ENCODE measurements at places on chromosomes 13 and 19.

GRCh38 chr19:42794765-42795164, 29.3 kb upstream of the PSG8 start:
- DNase-seq, result no peak

- DNase-seq, result no peak
These were observed 29.7 kb downstream of the OLFM2 start for GRCh38 chr19:9906475-9907087.

DNA sequence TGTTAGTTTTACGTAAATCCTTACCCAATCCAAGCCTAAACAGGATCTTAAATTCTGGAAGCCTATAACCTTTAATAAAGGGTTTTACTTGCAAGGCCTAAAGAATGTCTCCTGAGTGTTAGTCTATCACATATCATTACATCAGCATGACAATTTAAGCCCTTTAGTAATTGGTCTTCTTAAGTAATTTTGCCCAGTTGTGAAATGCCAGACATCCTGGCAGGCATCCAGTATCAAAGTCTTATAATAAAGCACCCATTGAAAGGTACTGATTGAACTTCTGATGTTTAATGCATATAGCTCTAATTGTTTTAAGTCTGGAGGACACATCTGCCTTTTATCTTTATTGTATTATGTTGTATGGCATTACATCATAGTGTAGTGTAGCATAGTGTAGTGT, 1078.9 kb downstream of the SLITRK1 start:
- DNase-seq, result no peak

DNA sequence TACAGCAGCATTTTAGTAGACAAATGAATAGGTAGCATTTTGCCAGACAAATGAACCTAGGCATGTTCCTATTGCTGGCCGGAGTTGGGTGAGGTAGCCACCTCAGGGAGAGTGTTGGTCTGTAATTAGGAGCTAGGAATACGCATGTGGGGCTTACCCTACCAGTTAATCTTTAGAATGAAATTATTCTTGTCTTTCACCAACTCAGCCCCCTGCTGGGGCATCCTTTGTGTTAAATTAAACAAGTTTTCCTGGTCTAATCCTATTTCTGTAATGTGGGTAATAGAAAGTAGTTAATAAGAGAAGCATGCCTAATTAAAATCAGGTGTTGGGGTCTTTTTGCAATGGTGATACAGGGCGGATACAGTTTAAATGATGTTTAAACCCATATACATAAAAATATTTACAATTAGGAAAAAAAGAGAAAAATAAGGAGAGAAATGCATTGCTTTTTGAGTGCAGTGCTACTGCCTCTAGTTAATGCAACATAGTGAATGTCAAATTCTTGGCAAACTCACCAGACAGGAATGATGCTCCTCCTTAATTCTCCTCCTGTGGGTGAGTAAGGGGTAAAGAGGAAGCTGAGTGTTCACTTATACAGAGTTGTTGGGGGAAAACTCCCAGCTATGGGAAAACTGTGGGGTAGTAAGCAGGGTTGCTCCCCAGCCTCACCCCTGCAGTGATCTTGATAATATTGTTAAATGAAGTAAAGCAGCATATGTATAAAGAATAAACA, 276.4 kb upstream of the EDNRB start:
- no peak for DNase-seq

GRCh38 chr13:27622102-27622820, 569 bp downstream of the POLR1D start:
- no peak for DNase-seq

DNA sequence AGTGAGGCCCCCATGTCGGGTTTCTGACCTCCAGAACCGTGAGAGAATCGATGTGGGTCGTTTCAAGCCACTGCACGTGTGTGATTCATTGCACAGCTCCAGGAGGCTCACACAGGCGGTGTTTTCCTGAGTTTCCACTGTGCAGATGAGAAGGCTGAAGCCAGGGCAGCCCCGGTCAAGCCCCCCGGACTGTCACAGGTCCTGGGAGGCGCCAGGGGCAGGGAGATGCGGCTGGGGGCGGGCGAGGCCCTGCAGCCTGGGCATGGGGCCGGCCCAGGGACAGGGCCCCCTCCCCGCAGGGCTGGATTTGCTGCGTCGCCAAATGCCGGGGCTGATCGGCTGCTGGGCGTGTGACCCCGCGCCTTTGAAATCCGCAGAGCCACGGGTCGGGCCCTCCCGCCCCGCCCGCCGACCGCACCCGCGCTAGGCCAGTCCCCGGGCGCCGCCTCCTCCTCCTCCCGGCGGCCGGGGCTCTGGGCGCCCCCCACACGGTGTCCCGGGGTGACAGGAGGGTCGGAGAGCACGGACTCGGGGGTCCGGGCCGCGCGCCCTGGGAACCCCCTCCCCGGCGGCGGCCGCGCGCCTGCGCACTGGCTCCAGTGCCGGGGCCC, 9.9 kb upstream of the MKNK2 start:
- no peak for DNase-seq

GRCh38 chr13:95002126-95002525, 289.8 kb upstream of the SOX21 start:
- DNase-seq, result no peak

DNA sequence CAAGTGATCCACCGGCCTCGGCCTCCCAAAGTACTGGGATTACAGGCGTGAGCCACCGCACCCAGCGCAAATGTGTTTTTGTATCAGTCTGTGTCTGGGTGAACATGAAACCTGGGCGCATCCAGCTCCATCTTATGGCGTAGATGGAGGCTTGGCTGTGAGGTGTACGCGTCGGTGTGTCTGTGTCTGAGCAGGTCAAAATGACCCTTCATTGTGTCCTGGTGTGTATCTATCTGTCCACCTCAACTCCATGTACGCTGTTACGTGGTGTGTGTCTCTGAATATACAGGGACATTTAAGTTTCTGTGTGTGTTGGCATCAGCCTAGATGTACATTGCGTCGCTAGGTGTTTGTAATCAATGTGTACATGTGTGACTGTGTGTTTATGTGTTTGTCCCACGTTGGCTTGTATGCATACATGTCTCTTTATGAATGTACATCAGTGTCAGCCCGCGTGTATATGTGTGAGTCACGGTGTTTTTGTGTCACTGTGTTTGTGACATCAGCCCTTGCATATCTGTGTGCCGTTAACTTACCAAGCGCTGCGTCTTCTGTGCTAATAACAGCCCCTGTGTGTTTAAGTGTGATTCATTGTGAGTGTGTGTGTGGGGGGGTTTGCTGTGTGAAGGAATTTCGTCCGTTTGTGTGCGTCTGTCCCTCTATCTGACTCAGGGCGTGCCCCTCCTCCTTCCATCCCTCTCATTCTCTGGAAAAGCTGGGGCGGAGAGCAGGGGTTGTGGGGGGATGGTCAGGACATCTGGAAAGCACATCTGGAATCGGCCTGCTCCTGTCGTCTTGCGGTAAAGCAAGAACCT, 6.4 kb downstream of the AXL start:
- no peak for DNase-seq

DNA sequence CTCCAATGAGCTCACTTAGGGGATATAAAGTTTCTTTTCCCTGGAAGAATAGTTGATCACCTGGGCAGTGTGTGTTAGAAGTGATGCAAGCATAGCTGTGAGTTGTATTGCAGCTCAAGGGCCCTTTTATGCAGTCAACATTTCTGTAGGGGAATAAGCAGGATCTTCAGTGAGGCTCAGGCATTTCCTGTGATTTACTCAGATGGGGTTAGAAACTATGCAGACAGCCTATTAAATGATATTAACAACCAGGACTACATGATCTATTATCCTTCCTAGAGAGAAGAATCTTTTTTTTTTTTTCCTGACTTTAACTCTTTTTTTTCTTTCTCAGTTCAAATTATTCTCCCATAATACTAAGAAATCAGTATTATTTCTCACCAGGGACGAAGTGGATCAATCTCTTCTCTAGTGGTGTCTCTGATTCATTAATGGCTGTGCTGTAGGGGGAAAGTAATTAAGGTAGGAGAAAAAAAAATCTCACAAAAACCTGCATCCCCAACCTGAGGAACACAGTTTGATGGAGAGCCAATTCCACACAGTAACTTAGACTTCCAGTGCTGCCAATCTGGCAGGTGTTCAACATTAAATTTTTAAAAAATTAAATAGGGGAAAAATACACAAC, 126.4 kb upstream of the SLC10A2 start:
- DNase-seq, result no peak

GRCh38 chr19:39917561-39918182, 16.8 kb downstream of the FCGBP start:
- DNase-seq, result no peak

DNA sequence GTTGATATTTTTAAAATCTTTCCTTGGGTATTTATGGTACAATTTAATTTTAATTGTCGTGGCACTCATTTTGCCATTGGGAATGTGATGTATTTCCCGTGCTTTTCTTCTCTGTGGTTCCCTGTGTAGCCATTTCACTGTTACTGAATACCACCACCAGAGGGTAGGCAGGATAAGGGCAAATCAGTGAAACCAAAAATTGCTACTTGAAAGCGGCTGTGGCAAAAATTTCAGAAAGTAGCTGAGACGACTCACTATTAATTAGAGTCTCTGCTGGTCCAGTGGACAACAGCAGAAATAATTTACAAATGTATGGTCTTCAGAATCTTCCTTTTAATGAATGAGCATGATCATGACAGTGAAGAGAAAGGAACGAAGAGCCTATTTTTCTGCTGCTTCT, 34.4 kb upstream of the MIR17HG start:
- DNase-seq, result no peak

DNA sequence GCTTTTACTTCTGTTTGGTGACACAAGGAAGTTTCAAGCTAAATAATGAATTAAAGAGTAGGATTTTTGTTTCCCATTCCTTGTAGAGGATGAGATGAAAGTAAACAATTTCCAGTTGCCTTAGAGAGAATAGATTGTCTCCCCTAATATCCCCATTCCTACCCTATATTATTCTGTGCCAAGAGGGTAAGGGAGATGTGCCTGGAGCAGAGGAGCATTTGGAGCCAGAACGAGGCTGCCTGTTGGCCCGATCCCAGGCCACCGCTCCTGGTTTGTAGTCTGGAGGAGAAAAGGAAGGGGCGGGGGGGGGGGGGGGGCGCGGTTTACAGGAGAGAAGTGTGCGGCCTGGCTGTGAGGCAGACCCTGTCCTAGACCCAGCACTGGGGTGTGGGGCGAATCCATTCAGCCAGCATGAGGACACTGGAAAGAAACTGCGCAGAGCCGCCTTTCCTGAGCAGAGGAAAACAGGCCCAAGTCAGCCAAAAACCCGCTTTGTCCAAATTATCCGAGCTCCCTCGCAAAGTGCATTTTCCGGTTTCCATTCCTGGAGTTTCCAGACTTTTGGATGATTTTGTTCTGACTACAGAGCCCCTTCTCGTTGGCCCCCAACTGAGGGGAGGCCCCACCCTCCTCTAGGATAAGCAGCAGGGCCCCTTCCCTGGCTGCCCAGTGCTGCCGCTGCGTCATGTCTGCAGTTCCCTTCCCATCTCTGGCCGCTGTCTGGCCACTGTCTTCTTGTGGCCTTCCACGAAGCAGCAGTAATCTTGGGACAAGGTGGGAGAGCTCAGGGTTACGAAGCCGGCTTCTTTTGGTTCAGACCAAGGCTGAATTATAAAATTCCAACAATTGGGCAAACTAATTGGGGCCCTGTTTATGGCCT, 23.0 kb downstream of the NFIX start:
- no peak for DNase-seq

GRCh38 chr13:94140027-94140426, 339.5 kb downstream of the DCT start:
- DNase-seq, result no peak

DNA sequence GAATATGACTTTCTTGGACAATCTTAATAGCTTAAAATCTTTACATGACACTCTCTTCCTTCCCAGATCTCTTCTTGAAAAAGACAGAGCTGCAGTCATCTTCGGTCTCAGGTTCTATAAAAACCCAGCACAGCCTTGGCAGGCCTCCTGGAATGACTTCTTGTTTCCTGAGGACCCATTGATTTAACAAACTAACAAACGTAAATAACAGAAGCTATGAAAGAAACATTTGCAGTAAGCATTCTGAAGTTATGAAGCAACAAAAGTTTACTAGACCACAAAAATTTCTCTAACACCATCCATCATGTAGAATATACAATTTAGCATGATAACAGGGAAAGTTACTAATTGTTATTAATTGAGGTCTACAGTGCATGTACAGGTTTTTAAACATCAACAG, 62.8 kb upstream of the STARD13 start:
- no peak for DNase-seq

DNA sequence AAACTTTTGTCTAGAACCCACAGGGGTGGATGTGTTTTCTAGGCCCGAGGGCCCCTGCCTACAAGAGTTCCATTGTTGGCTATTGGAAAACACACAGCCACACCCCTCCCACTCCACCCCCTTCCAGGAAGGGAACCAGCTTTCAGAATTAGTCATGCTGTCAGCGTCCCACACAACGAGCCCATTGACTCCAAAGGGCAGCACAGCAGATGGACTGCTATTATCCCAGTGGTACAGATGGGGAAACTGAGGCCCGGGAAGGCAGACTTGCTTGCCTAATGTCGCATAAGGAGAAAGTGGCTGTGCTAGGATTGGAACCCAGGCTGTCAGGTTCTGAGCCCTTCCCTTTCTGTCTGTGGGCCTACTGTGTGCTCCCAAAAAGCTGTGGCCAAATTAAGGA, 8.1 kb upstream of the FXYD3 start:
- no peak for DNase-seq

GRCh38 chr19:47373246-47374240, 24.4 kb downstream of the DHX34 start:
- DNase-seq, result no peak

DNA sequence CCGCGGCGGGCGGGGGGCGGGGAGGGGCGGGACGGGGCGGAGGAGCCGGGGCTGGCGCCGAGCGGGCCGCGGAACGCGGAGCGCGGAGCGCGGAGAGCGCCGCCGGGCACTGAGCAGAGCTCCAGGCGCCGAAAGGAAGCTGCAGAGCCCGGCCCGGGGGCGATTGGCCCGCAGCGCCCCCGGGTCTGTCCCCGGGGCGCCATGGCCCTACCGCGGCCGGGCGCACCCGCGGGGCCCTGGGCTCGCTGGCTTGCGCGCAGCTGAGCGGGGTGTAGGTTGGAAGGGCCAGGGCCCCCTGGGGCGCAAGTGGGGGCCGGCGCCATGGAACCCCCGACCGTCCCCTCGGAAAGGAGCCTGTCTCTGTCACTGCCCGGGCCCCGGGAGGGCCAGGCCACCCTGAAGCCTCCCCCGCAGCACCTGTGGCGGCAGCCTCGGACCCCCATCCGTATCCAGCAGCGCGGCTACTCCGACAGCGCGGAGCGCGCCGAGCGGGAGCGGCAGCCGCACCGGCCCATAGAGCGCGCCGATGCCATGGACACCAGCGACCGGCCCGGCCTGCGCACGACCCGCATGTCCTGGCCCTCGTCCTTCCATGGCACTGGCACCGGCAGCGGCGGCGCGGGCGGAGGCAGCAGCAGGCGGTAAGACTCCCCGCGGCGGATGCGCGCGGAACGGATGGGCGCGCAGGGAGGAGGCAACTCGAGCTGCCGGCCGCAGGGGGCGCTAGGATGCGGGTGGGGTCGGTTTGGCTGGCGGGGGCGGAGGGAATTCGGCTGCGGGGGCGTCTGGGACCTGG, at the start of gene PDE4A:
Gene PDE4A (plus strand): TSS at position 95 of the 796 bp plus-strand sequence. CDS start 227 bp downstream, at position 322.
- DNase-seq, result peak; percentile 67

- DNase-seq, result peak; percentile 3
These were observed 294.8 kb downstream of the TSHZ3 start for GRCh38 chr19:31054430-31054829.

Measured in activated T-cell treated with anti-CD3 and anti-CD28 coated beads for 48 hours (primary cell).